ENCODE measurements at places on chromosomes 2 and 18. TPM values are rescaled to one million over a fixed set of nuclear protein-coding genes. Genes with fewer than 3 reads are reported as not detected.

SERPINE2 gene
- 275 TPM for total RNA-seq

HOXD3 gene
- 0.29 TPM for total RNA-seq

LRRTM1 gene
- total RNA-seq, result not detected

ONECUT2 gene
- total RNA-seq, result under 0.01 TPM

FAHD2B gene
- 8.3 TPM for total RNA-seq

ATOH8 gene
- total RNA-seq, result 55.9 TPM

FAM161A gene
- total RNA-seq, result 1.3 TPM

GALNT14 gene
- total RNA-seq, result 0.66 TPM

REL gene
- 3.3 TPM for total RNA-seq

VIT gene
- 2.3 TPM for total RNA-seq
